ENCODE measurements at places on chromosomes 3 and 15. TPM values are rescaled to one million over a fixed set of nuclear protein-coding genes. Genes with fewer than 3 reads are reported as not detected.

IP6K2 gene
- total RNA-seq, result 89.5 TPM

WNT5A gene
- 0.15 TPM for total RNA-seq

NOX5 gene
- 0.91 TPM for total RNA-seq

GNAT1 gene
- not detected for total RNA-seq
